ENCODE measurements at places on chromosomes 12 and 14.

GRCh38 chr12:96225994-96226399, 31.8 kb downstream of the ELK3 start:
- no peak for DNase-seq

DNA sequence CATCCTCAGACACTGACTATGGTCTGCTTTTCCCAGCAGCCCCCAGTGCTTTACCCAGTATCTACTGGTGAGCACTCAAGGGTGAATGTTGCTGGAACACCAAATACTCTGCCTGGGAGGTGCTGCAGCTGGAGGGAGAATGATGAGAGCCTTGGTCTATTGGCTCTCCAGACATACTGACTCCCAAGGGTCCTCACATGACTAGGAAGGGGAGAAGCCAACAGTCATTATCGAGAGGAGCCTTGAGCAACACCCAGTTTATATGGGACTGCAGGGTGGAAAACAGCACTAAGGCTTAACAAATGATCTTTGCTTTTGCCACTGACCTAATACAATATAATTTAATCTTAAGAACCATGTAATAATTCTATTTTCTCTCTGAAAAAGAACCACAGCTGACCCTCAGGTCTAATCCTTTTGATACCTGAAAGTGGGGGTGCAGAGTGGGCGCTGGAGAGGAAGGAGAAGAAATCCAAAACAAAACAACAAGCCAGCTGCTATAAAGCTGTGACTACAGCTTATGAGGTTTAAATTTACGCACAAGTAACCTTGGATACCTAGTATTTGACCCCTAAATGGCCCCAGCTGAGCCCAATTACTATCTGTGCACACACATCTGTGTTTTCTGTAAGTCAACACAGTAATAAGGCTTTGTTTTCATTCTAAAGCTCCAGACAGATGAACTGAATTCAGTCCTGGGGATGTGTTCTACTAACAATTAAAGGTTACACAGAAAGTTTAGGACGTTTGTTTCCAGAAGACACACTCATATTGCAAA, 107.8 kb upstream of the GRIP1 start:
- no peak for DNase-seq

DNA sequence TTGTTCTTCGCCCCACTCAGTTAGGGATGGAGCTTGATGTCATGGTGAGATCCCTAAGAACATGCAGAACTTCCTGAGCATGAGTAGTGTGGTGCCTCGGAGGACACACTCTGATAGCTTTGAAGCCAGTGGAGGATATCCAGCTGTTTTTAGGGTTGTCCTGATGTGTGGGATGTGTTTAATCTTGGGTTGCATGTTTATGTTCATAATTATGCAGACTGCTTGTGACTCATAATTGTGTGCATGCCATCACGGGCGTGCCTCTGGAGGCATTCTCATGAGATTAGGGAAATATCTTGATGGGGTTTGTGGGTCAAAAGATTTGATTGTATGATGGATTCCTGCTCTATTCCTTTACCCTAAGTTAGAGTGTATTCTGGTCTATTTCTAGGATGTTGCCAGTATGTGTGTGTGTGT, 267.4 kb upstream of the PELI2 start:
- no peak for DNase-seq

DNA sequence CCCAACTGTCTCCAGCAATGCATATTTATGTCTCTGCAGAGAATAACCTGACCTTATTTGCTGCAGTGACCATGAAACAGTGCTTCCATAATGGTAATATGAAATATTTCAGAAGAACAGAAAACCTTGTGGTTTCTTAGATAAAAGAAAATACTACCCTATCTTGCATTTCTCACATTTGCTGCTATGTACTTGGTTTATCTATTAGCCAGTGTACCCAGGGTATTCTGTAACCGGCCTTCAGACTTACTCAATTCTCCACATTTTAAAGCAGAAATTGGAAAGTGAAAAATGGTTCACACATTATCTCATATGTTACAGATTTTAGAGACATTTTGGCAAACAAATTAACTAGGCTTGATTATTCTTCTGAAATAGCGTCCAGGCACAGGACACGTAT, 57.9 kb upstream of the CCDC91 start:
- no peak for DNase-seq

DNA sequence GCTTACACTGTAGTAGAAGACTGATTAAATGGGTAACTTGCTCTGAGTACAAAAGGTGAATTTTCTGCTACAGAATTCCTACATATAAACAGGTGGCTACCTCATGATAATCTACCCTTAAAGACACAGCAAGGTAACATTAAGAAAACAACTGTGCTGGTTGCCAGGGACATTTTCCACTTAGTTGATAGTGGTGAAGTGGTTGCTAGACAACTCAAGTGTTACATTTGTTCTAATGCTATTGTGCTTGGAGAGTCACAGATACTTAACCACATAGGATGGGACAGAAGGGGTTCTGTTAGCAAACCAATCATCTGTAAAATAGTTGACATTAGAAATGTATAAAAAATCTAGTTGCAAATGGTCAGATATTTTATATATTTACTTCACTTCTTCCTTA, 870.3 kb upstream of the SEL1L start:
- no peak for DNase-seq

Data from stimulated activated CD8-positive, alpha-beta memory T cell treated with anti-CD3 and anti-CD28 coated beads, Interleukin-4, amount 100 ng/mL, for 4 hours (primary cell).